Muscle of back (tissue), 13 donors: ENCODE measurements at places on chromosomes 5 and 9.
A peak's percentile ranks its signal among the peaks of the same experiment; 100 is the strongest.

GRCh38 chr5:115398719-115399118 lies 102.3 kb upstream of the CCDC112 start:
- DNase-seq, result peak; percentile 81

GRCh38 chr5:42854795-42855194 lies 43.1 kb upstream of the SELENOP start:
- DNase-seq, result no peak

DNA sequence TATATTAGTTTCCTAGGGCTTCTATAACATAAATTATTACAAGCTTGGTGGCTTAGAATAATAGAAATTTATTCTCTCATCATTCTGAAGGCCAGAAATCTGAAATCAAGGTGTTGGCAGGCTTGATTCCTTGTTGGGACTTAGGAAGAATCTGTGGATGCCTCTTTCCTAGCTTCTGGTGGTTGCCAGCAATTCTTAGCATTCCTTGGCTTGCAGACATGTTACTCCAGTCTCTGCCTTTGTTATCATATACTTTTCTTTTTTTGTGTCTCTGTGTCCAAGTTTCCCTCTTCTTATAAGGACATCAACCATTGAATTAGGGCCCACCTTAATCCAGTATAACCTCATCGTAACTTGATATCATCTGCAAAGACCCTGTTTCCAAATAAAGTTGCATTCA lies 31.4 kb downstream of the CTNNA1 start:
- DNase-seq, result no peak

DNA sequence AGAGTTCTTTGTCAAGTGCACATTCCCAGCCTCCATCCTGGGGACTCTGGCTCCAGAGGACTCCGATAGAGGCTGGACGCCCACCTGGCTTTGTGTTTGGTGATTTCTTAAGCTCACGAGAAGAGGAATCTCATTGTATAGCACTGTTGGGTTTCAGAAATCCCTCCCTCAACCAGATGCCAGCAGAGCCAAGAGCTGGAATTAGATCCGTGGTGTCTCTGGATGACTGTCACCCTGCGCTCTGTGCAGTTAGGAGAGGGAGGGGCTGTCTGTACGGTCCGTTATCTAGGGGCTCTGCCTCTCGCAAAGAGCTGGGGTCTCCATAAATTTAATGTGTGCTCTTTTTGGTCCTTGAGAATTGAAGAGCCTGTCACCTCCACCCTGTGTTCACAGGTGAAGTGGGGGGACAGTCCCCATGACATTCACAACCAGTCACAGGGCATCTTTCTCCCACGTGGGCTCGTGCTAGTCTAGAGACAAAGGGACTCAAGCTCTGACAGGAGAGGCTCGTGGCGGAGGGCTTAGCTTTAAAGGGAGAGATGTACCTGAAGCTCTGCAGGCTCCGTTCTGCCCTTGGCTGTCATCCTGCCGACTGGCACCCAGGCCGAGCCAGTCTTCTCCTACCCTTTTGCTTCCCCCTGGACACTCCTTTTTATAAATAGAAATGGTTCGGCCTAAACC lies 41.4 kb downstream of the FAM78A start:
- DNase-seq, result no peak

- DNase-seq, result no peak
Measured at GRCh38 chr5:127506616-127507015, 10.8 kb upstream of the PRRC1 start.
